ENCODE measurements at places on chromosomes 5 and 9. TPM values are rescaled to one million over a fixed set of nuclear protein-coding genes. Genes with fewer than 3 reads are reported as not detected.

DNA sequence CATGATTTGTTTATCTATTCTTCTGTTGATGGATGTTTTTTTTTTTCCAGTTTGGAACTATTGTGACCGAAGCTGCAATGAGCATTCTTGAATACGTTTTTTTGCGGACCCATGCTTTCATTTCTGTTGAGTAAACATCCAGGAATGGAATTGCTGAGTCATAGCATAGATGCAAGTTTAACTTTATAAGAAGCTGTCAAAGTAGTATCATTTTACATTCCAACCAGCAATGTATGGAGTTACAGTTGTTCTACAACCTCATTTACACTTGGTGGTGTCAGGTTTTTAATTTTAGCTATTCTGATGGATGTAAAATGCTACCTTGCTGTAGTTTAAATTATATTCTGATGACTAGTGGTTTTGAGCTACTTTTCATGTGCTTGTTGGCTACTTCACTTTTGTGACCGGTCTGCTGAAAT lies 49.0 kb downstream of the NPR3 start:
- no peak overlapping the region for H3K4me3 ChIP-seq
- H3K4me1 ChIP-seq, result no peaks in the 10 kb centered on the region
- no peak overlapping the region for H3K27ac ChIP-seq
- H3K27me3 ChIP-seq, result no peaks in the 10 kb centered on the region
- peak; percentile 5 for DNase-seq
- H3K36me3 ChIP-seq, result no peaks in the 10 kb centered on the region

DNA sequence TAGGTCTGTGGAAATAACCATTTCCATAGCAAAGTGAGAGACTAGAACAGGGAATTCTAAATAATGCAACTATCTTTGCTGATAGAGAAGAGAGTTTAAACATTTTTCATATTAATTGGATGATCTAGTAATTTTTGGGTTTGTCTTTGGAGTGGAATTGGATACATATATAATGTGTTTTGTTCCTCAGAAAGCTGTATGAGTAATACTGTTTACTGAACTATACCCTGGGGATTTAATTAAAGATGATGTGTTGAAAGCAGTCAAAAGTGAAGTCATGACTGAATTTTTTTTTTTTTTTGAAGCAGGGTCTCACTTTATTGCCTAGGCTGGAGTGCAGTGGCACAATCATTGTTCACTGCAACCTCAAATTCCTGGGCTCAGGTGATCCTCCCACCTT lies 17.9 kb downstream of the FER start:
- H3K27me3 ChIP-seq, result no peaks in the 10 kb centered on the region
- no peak overlapping the region for H3K27ac ChIP-seq
- H3K36me3 ChIP-seq, result no peaks in the 10 kb centered on the region
- peak; percentile 37 for DNase-seq
- H3K4me1 ChIP-seq, result no peaks in the 10 kb centered on the region

- H3K36me3 ChIP-seq, result no peaks in the 10 kb centered on the region
- H3K4me3 ChIP-seq, result no peak overlapping the region
- H3K4me1 ChIP-seq, result no peaks in the 10 kb centered on the region
- H3K27me3 ChIP-seq, result no peaks in the 10 kb centered on the region
Measured at GRCh38 chr5:171745602-171746001, 40.0 kb upstream of the SMIM23 start.

DNA sequence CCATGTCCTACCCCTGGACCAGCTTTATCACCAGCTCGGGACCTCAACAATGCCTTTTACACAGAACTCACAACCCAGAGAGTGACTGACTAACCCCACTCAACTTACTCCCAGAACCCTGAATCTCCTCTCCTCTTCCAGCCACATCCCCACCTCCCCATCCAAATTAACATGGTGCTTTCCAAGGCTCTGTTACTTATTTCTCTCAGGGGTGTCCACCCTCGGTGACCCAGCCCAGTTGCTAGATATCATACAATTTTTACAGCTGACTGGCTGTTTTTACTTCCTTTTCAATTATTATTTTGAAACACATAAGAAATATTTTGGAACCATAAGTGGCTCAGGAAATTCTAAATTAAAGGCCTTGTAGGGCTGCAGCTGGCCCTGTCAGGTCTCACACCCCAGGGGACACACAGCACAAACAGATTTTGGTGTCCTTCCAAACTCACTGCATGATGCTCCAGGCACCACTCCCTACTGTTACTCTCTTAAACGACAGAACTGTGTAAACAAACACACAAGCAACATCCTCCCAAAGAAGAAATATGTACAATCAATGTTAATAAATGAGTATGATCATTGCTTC lies 180.6 kb downstream of the ADAMTS12 start:
- no peak overlapping the region for H3K27ac ChIP-seq
- no peaks in the 10 kb centered on the region for H3K27me3 ChIP-seq
- no peaks in the 10 kb centered on the region for H3K36me3 ChIP-seq
- no peak for DNase-seq
- H3K4me3 ChIP-seq, result no peak overlapping the region

- H3K36me3 ChIP-seq, result no peaks in the 10 kb centered on the region
- H3K27me3 ChIP-seq, result no peaks in the 10 kb centered on the region
- no peak for DNase-seq
- no peak overlapping the region for H3K27ac ChIP-seq
- H3K4me1 ChIP-seq, result no peaks in the 10 kb centered on the region
Measured at GRCh38 chr9:108634672-108635462, 220.9 kb downstream of the ACTL7B start.

- no peak overlapping the region for H3K4me3 ChIP-seq
- H3K36me3 ChIP-seq, result no peaks in the 10 kb centered on the region
- DNase-seq, result no peak
Measured at GRCh38 chr9:35350827-35351549, 138.9 kb upstream of the RUSC2 start.

The PCDHGA2 gene
- total RNA-seq, result 1.8 TPM

GRCh38 chr5:134555223-134555889 lies 29.9 kb downstream of the JADE2 start:
- H3K4me1 ChIP-seq, result no peaks in the 10 kb centered on the region
- H3K27ac ChIP-seq, result no peak overlapping the region
- H3K36me3 ChIP-seq, result no peaks in the 10 kb centered on the region
- no peak overlapping the region for H3K4me3 ChIP-seq
- H3K27me3 ChIP-seq, result no peaks in the 10 kb centered on the region

DNA sequence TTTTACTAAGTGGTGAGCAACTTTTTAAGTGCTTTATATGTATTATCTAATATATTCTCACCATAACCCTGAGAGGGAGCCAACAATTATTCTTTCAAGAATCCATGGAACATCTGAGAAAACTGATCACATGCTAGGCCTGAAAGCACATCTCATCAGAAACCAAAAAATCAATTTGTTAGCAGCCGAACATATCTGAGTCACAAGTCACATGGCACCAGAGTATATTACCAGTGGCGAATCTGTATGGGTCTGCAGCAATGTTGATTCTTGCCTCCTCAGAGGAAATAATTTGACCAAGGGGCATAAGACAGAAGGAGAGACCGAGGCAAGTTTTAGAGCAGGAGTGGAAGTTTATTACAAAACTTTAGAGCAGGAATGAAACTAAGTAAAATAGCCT lies 25.3 kb upstream of the SIL1 start:
- no peak overlapping the region for H3K27ac ChIP-seq
- peaks cover 3% of the 10 kb centered on the region for H3K4me1 ChIP-seq
- H3K27me3 ChIP-seq, result no peaks in the 10 kb centered on the region

- H3K4me1 ChIP-seq, result no peaks in the 10 kb centered on the region
- no peak overlapping the region for H3K27ac ChIP-seq
- H3K4me3 ChIP-seq, result no peak overlapping the region
- DNase-seq, result no peak
Measured at GRCh38 chr5:111954516-111955395, 197.8 kb upstream of the NREP start.

DNA sequence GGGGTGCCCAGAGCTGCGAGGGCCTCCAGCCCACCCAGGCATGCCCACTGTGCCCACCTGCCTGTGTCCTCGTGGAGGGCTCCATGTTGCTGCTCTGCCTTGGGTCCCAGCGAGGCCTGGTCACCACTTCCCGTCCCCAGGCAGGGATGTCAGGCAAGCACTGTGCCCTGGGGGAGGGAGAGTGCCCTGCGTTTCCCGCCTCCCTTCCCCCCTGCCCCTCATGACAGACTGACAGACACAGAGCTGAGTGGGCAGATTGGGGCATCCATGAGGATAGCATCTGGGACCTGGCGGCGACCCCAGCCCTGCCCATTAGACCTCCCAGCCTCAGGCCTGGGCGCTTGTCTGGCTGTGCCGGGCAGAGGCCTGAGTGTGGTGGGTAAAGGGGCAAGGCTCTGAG lies 56.9 kb downstream of the KCNT1 start:
- no peaks in the 10 kb centered on the region for H3K27me3 ChIP-seq
- H3K4me1 ChIP-seq, result no peaks in the 10 kb centered on the region
- H3K36me3 ChIP-seq, result no peaks in the 10 kb centered on the region
- no peak for DNase-seq
- no peak overlapping the region for H3K4me3 ChIP-seq
- H3K27ac ChIP-seq, result no peak overlapping the region

The KCTD16 gene
- total RNA-seq, result 1.1 TPM

The SSNA1 gene
- 86.8 TPM for total RNA-seq

Measured in A673 (cell line).